Stomach (tissue), 19 donors: ENCODE measurements at places on chromosomes 11 and 22. TPM values are rescaled to one million over a fixed set of nuclear protein-coding genes. Genes with fewer than 3 reads are reported as not detected.

The TBX10 gene
- total RNA-seq = not detected

The AASDHPPT gene
- total RNA-seq = 23.8 TPM

The DERL3 gene
- 24.1 TPM for total RNA-seq

The UBQLNL gene
- total RNA-seq = not detected

The OR4A16 gene
- not detected for total RNA-seq

The CHRM4 gene
- not detected for total RNA-seq

The PLXNB2 gene
- 524 TPM for total RNA-seq

The SLC22A9 gene
- not detected for total RNA-seq

The OR51B2 gene
- not detected for total RNA-seq

The SCGB1D2 gene
- total RNA-seq = not detected

The MS4A15 gene
- total RNA-seq = not detected

The MRGPRX3 gene
- not detected for total RNA-seq

- no peaks in the 10 kb centered on the region for H3K27me3 ChIP-seq
- H3K27ac ChIP-seq = no peak overlapping the region
- no peaks in the 10 kb centered on the region for H3K36me3 ChIP-seq
- no peak overlapping the region for H3K4me3 ChIP-seq
- DNase-seq = no peak
These were observed 120.2 kb upstream of the TBCEL start for GRCh38 chr11:120903686-120904085.

DNA sequence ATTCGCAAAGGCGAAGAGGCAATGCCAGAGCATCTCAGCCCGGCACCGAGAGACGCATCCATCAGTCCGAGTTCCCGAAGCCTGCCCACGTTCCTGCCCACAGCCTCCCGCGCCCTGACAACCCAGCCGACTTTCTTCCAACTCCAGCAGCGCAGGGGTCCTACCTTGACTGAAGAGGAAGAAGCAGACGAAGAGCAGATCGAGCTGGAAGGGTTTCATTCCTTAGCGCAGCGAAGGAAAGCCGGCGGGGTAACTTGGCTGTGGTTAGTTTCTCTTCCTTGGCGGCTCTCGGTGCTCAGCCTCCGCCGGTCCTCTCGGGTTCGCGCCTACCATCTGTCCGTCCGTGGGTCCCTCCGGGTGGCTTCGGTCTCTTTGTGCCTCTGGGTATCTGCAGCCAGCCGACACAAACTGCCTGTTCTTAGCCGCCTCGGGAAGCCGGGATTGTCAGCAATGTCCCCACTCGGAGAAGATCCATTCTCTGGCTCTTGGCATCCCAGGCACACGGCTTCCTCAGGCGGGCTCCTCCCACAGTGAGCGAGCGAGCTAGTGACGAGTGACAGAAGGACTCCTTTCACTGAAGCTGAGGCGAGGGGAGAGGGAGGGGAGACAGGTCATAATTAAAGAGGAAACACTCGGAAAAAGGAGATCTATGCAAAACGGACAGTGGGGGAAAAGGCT is at the start of gene KIRREL3:
Gene KIRREL3, minus strand, starts transcription at position 480 of the 678 bp plus-strand sequence.
- H3K4me1 ChIP-seq = peaks cover 25% of the 10 kb centered on the region
- DNase-seq = no peak
- no peak within 1 kb of the TSS for H3K27ac ChIP-seq

DNA sequence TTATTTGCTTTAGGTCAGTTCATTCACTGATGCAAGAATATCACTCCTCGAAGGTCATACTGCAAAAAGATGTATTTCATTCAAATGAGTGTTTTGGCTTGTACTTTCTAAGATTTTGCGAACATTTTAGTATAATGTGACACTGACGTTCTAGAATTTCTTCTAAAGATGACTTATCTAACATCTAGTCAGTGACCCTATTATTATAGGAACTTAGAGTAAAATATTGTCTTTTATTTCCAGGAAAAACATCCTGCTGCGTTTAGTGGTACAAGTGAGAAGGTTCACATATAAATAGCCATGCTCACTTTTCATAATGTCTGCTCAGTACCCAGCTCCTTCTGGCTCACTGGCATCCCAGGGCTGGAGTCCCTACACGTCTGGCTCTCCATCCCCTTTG is at the start of gene OR52M1:
Gene OR52M1, plus strand, starts transcription at position 301 of the 400 bp plus-strand sequence. Its CDS starts 0 bp downstream, at position 301.
- no peaks in the 10 kb centered on the region for H3K36me3 ChIP-seq
- H3K4me3 ChIP-seq = no peak within 1 kb of the TSS
- no peaks in the 10 kb centered on the region for H3K4me1 ChIP-seq

DNA sequence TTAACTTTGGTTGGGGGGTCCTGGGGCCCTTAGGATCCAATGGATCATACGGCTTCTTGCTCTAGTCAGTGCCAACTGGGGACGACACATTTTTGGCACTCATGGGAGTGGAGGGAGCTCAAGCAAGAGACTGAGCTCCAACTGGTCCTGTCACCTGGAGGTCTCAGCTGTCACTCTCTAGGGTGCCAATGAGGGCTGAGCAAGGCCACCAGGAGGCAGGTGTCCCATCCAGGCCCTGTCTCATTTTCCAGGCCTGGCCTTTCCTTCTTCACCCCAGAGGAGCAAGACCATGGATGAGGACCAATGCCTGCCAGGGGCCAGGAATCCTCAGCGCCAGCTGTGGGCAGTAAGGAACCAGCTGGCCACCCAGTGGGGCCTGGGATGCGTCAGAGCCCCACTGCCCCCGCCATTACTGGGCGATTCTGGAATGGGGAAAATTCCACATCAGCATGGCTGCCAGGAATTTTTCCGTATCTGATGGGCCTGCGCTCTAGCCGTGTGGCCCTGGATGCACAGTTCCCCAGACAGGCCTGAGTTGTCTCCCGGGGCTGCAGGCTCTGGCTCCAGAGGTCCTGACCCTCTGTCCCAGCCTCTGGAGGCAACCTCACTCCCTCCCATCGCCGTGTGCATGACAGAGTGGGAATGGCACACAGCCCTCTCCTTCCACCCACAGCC is 669 bp upstream of the GAL3ST1 start:
- peak overlapping the region; percentile 37 for H3K4me3 ChIP-seq
- H3K27me3 ChIP-seq = no peaks in the 10 kb centered on the region
- H3K36me3 ChIP-seq = peaks cover 39% of the 10 kb centered on the region
- H3K27ac ChIP-seq = peak overlapping the region; percentile 84
- peaks cover 45% of the 10 kb centered on the region for H3K4me1 ChIP-seq
- peak; percentile 75 for DNase-seq

DNA sequence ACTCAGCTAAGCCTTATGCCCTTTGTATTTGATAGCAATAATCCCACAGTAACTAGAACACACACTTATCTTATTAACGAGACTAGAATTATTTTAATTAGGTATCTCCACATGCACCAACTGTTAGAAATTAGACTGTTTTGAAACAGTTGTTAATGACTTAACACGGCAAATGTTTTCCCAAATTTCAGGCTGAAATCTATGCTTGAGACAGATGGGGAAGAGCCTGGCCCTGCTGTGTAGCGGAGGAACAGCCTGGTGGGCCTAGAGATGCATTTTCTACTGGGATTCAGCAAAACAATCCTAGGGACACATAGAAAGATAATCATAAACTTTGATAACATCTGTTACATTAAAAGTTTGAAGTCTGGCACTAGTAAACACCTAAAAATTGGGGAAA is 273.4 kb downstream of the TTC28 start:
- H3K27ac ChIP-seq = no peak overlapping the region
- H3K4me3 ChIP-seq = no peak overlapping the region
- no peaks in the 10 kb centered on the region for H3K27me3 ChIP-seq
- no peaks in the 10 kb centered on the region for H3K36me3 ChIP-seq

GRCh38 chr22:37571258-37571991 is 8.5 kb downstream of the LGALS2 start:
- H3K27me3 ChIP-seq = no peaks in the 10 kb centered on the region
- H3K36me3 ChIP-seq = peaks cover 13% of the 10 kb centered on the region
- peaks cover 54% of the 10 kb centered on the region for H3K4me1 ChIP-seq
- H3K27ac ChIP-seq = peak overlapping the region; percentile 89
- H3K4me3 ChIP-seq = no peak overlapping the region
- DNase-seq = no peak

DNA sequence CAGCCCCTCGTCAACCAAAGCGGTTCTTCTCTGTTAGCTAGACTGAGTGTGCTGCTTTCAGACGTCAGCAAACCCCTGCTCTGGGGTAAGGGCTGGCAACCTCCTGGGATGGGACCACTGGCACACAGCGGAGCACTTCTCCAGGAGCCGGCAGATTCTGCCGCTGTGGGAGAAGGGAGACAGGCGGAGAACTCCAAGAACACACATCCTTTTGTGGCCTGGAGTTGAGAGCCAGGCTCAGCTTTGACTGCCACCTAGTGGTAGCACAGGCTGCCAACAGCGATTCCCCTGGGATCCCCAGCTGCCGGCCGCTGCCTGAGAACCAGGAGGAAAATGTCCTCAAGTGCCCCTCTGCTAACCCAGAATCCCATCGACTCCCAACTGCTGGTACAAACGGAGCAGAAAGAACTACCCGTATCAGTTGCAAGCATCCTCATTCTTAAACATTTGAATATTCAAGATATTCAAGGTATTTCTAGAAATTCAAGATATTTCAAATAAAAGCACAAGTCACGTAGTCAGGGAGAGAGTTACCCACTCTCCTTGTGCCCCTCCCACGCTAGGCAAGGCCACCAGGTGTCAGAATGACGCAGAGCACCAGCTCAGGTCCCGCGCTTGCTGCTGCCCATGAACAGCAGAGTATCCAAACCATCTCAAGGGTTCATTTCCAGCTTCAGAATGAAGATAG is 4.9 kb downstream of the LTO1 start:
- H3K27me3 ChIP-seq = no peaks in the 10 kb centered on the region
- peaks cover 17% of the 10 kb centered on the region for H3K4me1 ChIP-seq
- H3K4me3 ChIP-seq = no peak overlapping the region

DNA sequence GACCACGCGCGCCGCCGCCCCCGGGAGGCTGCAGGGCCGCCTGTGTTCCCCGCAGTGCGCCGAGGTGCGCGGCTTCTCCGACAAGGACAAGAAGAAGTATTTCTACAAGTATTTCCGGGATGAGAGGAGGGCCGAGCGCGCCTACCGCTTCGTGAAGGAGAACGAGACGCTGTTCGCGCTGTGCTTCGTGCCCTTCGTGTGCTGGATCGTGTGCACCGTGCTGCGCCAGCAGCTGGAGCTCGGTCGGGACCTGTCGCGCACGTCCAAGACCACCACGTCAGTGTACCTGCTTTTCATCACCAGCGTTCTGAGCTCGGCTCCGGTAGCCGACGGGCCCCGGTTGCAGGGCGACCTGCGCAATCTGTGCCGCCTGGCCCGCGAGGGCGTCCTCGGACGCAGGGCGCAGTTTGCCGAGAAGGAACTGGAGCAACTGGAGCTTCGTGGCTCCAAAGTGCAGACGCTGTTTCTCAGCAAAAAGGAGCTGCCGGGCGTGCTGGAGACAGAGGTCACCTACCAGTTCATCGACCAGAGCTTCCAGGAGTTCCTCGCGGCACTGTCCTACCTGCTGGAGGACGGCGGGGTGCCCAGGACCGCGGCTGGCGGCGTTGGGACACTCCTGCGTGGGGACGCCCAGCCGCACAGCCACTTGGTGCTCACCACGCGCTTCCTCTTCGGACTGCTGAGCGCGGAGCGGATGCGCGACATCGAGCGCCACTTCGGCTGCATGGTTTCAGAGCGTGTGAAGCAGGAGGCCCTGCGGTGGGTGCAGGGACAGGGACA is 2.7 kb downstream of the NLRP6 start:
- DNase-seq = no peak
- H3K27ac ChIP-seq = peak overlapping the region; percentile 16
- peaks cover 85% of the 10 kb centered on the region for H3K27me3 ChIP-seq
- peaks cover 39% of the 10 kb centered on the region for H3K4me1 ChIP-seq
- H3K4me3 ChIP-seq = peak overlapping the region; percentile 37

DNA sequence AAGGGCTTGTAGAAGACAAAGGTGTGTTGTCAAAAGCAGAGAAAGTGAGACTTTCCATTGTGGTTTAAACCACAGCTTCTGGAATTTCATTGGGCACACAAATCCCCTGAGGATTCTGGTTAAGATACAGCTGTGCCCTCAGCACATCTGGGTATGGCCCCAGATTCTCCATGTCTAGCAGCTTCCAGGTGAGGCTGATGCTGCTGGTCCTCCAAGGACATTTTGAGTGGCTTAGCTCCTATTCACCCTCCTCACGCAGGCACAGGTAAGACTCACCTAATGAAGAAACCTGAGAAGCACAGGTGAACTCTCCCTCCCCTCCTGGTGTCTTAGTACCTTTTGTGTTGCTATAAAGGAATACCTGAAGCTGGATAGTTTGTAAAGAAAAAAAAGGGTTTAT is 88.9 kb upstream of the IGLL5 start:
- peaks cover 26% of the 10 kb centered on the region for H3K27me3 ChIP-seq
- no peak overlapping the region for H3K4me3 ChIP-seq
- no peak for DNase-seq
- no peaks in the 10 kb centered on the region for H3K4me1 ChIP-seq
- no peak overlapping the region for H3K27ac ChIP-seq

- no peak for DNase-seq
- H3K4me3 ChIP-seq = no peak overlapping the region
- no peak overlapping the region for H3K27ac ChIP-seq
- peaks cover 7% of the 10 kb centered on the region for H3K27me3 ChIP-seq
- H3K4me1 ChIP-seq = no peaks in the 10 kb centered on the region
These were observed 4.5 kb upstream of the STK33 start for GRCh38 chr11:8598506-8598905.

- H3K27me3 ChIP-seq = no peaks in the 10 kb centered on the region
- DNase-seq = no peak
- no peaks in the 10 kb centered on the region for H3K36me3 ChIP-seq
- H3K4me1 ChIP-seq = peaks cover 5% of the 10 kb centered on the region
- no peak overlapping the region for H3K4me3 ChIP-seq
These were observed 134.4 kb upstream of the NCAM1 start for GRCh38 chr11:112826788-112827187.

GRCh38 chr11:11718511-11718910 is 96.7 kb upstream of the GALNT18 start:
- H3K36me3 ChIP-seq = no peaks in the 10 kb centered on the region
- H3K27me3 ChIP-seq = no peaks in the 10 kb centered on the region
- no peaks in the 10 kb centered on the region for H3K4me1 ChIP-seq

GRCh38 chr11:131070365-131070764 is 154.1 kb upstream of the SNX19 start:
- no peaks in the 10 kb centered on the region for H3K36me3 ChIP-seq
- H3K27me3 ChIP-seq = peaks cover 8% of the 10 kb centered on the region
- no peak overlapping the region for H3K4me3 ChIP-seq
- no peaks in the 10 kb centered on the region for H3K4me1 ChIP-seq
- no peak for DNase-seq

DNA sequence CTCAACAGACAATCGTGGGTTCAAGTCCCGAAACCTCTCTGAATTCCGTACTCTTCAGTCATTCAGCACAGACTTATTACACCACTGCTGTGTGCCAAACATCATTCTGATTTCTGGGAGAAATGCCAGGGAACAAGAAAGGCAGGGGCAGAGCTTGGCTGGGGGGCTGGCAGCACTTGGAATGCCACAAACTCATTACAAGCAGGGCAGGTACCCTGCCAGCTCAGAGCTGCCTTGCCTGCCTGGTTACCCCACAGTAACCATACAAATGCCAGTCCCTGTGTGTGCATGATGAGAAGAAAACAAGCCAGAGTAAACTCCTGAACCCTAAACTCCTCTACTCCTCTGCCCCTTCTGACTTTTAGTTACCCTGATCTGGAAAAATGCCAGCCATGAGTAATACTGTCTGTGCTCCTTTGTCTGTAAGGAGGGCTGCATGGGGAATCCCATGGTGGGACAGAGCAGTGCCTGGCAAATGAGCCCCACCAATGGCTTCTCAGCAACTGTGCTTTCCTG is 6.9 kb upstream of the RAD9A start:
- H3K36me3 ChIP-seq = no peaks in the 10 kb centered on the region
- H3K27me3 ChIP-seq = no peaks in the 10 kb centered on the region
- no peak for DNase-seq
- H3K4me1 ChIP-seq = peaks cover 11% of the 10 kb centered on the region
- H3K4me3 ChIP-seq = no peak overlapping the region
